ENCODE measurements at places on chromosomes 5 and 9.

DNA sequence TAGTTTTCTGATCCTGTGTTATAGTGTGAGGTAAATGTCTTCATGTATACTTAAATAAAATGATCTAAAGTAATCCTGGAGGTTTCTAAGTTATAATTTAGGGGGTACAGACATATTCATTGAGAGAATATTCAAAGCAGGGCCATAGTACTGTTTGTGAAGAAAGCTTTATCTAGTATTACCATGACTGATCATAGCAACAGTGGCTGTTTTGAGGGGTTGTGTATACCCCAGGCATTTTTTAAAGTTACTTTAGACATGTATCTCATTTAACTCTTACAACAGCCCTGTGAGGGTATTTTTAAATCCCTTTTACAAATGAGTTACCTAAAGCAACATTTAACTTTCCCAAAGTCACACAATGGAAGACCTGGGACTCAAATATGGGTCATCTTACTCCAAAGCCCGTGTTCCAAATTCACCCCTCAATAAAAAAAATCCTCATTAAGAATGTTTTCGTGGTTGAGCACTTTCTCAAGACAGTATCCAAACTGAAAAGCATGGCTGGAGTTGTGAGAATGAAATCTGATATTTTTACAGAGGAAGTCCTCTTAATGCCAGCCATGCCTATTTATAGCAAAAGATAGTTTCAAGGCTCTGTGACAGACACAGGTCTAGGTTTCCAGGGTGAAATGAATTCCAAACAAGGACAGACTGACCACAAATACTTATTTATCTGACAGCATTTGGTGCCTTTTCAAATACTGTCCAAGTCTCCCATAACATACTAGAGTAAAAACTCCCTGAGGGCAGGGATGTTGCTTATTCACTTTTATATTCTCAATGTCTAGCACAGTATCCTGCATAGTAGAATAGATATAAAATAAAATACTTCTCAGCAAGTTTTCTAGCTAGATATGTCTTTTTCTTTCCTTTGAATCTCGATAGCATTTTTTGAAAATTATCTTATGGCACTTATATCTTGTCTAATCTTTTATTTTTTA, 10.4 kb downstream of the STOM start:
- DNase-seq: peak; percentile 24

GRCh38 chr9:137048655-137049543, 2.9 kb upstream of the NPDC1 start:
- DNase-seq: no peak

DNA sequence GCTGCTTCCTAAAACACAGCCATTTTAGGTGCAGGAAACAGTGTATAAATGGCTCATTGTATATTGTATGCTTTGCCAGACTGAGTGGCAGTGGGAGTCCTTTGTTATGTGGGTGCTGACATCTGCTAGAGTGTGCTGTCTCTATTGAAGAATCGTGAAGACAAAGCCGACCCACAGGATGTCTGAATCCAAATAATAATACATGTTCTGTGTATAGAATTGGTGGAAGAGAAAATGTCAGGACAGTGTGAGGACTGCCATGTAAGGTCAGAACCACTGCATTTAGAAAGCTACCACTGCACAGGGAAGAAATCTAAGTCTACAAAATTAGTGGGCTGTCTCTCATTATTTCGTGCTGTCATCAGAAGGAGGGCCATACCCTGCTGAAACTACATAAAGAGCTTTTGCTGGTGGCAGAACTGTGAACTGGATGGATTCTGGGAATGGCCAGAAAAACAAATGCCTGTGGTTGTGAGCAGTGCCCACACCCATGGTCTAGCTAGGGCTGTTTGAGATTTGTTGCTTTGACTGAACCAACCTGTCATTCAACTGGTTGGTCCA, 2.5 kb downstream of the IL7R start:
- no peak for DNase-seq

DNA sequence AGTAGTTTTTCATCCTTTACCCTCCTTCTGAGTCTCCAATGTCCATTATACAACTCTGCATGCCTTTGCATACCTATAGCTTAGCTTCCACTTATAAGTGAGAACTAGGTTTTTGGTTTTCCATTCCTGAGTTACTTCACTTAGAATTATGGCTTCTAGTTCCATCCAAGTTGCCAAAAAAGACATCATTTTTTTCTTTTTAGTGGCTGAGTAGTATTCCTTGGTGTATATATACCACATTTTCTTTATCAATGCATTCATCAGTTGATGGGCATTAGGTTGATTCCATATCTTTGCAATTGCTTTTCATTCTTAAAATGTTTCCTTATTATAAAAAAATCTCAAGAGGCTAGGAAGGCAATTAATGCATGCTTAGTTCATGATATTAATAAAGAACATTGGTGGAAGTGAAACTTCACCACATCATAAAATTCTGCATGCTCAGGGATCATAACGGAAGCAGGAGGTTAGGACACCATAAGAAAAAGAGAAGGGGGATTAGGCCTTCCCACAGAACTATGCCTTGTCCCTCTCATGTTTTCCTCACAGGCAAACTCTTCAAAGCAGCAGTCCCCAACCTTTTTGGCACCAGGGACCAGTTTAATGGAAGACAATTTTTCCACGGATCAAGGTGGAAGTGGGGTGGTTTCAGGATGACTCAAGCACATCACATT, 105.2 kb downstream of the FRMD3 start:
- no peak for DNase-seq

DNA sequence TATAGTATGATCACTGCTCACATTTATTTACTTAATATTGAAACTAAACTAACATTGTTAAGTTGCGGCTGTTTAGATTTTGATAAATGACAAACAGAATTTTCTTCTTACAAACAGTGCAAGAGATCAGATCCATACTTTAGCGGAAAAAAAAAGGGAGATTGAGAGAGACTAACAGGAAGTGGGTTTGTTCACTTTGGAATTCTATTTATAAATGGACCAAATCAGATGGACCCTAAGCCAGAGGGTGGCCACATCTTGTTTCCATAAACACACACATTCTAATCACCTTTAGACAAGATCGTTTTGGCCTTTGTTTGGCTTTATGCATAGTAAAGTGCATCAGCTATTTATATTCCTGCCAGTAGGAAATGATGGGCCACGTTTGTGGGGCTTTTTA, 381.4 kb upstream of the CD180 start:
- no peak for DNase-seq

GRCh38 chr9:110545705-110546104, 33.8 kb downstream of the SVEP1 start:
- DNase-seq: no peak

GRCh38 chr9:125646217-125646616, 60.8 kb downstream of the MAPKAP1 start:
- no peak for DNase-seq

- DNase-seq: no peak
Observed at GRCh38 chr5:159400476-159400875, 70.2 kb upstream of the IL12B start.

- DNase-seq: no peak
Observed at GRCh38 chr9:114228016-114228808, 72.9 kb downstream of the COL27A1 start.

DNA sequence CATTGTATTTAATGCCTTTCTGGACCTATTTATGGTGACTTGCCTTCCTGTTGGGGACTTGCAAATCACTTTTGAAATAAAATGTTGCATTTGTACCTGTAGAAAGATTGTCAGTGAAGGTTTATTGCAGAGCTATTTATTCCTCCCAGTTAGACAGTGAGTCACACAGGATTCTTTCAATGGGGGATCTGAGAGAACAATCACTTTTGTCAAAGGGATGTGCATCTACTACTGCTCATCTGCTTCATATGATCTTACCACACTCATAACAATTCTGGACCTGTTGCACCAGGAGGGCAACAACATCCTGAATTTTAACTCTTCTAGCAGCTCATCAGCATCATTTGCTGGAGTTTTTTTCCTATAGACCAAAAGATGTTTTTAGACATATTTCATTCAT, 66.8 kb downstream of the FBXL7 start:
- no peak for DNase-seq

DNA sequence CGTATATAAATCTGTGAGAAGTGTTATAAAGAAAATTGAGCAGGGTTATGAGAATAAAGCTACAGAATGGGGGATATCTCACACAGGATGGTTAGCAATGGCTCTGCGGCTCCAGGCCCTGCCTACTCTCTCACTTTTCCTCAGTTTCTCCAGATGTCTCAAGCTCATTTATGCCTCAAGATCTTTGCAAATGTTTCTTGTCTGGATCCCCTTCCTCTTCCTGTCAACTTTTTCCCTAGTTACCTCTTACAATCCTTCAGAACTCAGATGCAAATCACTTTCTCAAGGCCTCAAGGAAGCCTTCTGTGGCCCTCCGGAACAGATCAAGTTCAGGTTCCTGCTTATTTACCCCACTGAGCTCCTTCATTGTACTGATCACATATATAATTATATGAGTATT, 386.4 kb downstream of the RAB3C start:
- no peak for DNase-seq

DNA sequence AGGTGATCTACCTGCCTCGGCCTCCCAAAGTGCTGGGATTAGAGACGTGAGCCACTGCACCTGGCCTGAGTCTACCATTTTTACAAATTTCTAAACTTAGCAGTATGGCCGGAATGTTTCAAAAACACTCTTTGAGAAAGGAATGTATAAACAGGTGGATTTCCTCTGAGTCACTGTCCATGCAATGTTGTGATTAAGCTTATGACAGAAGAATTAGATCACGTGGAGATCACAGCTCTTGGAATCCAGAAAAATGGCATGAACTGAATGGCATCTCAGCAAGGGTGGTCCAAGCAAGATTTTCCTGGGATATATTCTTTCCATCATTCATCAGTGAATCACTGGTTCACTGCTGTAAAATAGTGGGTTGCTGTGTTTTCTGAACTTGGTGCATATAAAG, 865.0 kb downstream of the PTPRD start:
- no peak for DNase-seq

DNA sequence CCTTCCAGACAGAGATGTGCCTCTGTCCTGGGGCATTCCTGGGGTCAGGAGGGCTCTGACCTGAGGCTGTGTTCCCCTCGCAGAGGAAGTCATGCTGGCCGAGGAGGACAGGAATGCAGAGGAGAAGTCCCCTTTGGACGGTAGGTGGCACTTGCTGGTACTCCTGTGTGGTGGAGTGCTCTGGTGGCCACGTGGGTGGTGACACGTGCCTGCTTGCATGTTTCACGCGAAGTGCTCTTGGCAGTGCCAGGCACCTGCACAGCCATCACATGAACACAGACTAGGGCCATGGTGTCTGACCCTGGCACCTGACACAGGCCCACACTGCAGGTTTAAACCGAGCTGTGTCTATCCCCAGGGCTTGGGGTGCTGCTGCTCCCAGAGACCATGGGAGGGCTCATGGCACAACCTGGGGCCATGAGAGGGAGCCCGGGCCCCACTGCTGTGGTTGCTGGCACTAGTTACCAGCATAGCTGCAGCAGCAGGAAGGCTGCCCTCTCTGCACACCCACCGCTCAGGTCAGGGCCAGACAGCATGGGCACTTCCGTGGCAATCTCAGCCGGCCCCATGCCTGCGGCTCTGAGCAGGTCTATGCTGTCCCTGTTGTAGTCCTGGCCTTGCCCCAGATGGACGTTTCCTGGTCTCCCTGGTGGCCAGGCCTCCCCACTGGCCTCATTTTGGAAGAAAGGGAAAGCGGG, 79.3 kb downstream of the CACNA1B start:
- DNase-seq: no peak

- DNase-seq: no peak
Observed at GRCh38 chr5:36691696-36692371, 85.4 kb downstream of the SLC1A3 start.

DNA sequence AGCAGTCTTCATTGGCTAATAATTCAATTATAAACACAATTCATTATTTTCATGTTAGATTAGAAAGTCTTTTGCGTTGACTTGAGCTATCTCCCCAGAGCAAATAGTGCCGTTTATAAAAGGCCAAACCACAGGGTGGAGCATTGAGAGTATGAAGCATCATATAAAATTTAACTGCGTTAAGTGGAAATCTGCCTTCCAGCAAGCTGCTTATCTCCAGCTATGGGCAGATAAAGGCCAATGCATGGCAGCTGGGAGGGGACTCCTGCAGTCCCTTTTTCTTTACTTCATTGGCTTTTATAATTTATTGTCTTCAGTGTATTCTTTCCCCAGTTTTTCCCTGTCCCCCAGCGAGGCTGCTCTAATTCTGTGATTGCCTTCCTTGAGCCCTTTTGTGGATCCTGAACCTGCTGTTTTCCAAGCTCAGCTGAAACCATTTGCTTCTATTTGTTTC, 113.7 kb downstream of the TMEM232 start:
- no peak for DNase-seq
